ENCODE measurements at places on chromosomes 1 and 21. TPM values are rescaled to one million over a fixed set of nuclear protein-coding genes. Genes with fewer than 3 reads are reported as not detected.

DNA sequence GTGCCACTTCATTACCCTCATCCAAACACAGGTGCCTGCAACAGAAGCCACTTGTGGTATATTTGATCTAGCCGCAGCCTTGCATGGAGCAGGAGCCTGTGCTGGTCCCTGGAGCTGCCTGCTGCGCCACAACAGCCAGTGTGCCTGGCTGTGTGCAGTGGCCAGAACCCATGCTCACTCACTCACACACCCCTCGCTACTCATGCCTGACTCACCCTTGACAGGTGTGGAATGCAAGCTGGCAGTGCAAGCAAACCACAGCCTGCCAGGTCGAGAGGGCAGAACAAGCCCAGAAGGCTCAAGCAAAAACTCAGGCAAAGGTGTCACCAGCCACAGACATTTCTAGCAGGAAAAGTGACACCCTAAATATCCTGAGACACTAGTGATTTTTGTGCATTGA, 1510.9 kb downstream of the KCNT2 start:
- H3K4me1 ChIP-seq, result no peaks in the 10 kb centered on the region
- H3K4me3 ChIP-seq, result no peak overlapping the region
- DNase-seq, result no peak
- H3K27me3 ChIP-seq, result no peaks in the 10 kb centered on the region
- no peaks in the 10 kb centered on the region for H3K36me3 ChIP-seq

Gene OR2L3
- not detected for polyA plus RNA-seq

- peak overlapping the region; percentile 47 for H3K27ac ChIP-seq
- H3K36me3 ChIP-seq, result no peaks in the 10 kb centered on the region
- no peaks in the 10 kb centered on the region for H3K27me3 ChIP-seq
- no peak overlapping the region for H3K4me3 ChIP-seq
These were observed 128.3 kb upstream of the C1orf21 start for GRCh38 chr1:184258525-184258924.

- peaks cover under 1% of the 10 kb centered on the region for H3K36me3 ChIP-seq
- DNase-seq, result no peak
- H3K4me3 ChIP-seq, result peak overlapping the region; percentile 89
These were observed 847 bp downstream of the PSMD4 start for GRCh38 chr1:151255381-151255780.

GRCh38 chr1:181712711-181713110, 229.4 kb downstream of the CACNA1E start:
- H3K27ac ChIP-seq, result no peak overlapping the region
- no peaks in the 10 kb centered on the region for H3K4me1 ChIP-seq
- no peaks in the 10 kb centered on the region for H3K27me3 ChIP-seq
- H3K36me3 ChIP-seq, result no peaks in the 10 kb centered on the region
- no peak for DNase-seq
- H3K4me3 ChIP-seq, result no peak overlapping the region

GRCh38 chr1:70587872-70588366, 176.9 kb downstream of the CTH start:
- no peaks in the 10 kb centered on the region for H3K27me3 ChIP-seq
- H3K27ac ChIP-seq, result no peak overlapping the region
- H3K4me3 ChIP-seq, result no peak overlapping the region
- H3K36me3 ChIP-seq, result no peaks in the 10 kb centered on the region
- H3K4me1 ChIP-seq, result no peaks in the 10 kb centered on the region
- DNase-seq, result no peak

GRCh38 chr21:36403713-36404112, 18.5 kb downstream of the CHAF1B start:
- no peak overlapping the region for H3K4me3 ChIP-seq
- H3K36me3 ChIP-seq, result no peaks in the 10 kb centered on the region
